Activated T-cell treated with anti-CD3 and anti-CD28 coated beads for 1 hour (primary cell): ENCODE measurements at places on chromosomes 1 and 21.

DNA sequence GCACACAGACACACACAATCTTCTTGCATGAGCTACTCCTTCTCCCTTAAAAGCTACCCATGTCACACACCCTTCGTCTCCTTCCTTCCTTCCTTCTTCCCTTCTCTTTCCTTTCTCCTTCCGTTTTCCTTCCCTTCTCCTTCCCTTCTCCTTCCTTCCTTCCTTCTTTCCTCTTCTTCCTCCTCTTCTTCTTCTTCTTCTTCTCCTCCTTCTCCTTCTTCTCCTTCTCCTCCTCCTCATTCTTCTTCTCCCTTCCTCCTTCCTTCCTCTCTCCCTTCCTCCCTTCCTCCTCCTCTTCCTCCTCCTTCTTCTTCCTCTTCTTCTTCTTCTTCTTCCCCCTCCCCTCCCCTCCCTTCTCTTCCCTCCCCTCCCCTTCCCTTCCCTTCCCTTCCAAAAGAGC, 52.1 kb upstream of the LEPR start:
- DNase-seq, result no peak

GRCh38 chr1:21490774-21491487, 18.3 kb upstream of the ALPL start:
- DNase-seq, result no peak

DNA sequence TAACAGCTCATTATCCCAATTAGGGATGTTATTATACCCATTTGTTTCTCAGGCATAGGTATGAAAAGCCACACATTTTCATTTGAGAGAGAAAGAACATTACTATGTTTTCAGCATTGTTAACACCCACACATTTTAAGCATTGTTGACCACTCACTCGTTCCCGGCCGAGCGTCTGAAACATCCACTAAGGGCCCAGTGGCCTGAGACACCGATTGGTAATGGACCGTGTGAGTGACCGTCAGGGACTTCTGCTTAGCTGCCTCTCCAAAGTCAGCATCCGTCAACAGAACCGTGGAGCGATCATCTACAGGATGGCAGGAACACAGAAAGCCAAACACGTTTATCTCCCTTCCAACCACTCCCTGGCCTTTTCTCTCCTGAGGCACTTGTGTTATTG, 184.6 kb downstream of the PCP4 start:
- DNase-seq, result no peak

DNA sequence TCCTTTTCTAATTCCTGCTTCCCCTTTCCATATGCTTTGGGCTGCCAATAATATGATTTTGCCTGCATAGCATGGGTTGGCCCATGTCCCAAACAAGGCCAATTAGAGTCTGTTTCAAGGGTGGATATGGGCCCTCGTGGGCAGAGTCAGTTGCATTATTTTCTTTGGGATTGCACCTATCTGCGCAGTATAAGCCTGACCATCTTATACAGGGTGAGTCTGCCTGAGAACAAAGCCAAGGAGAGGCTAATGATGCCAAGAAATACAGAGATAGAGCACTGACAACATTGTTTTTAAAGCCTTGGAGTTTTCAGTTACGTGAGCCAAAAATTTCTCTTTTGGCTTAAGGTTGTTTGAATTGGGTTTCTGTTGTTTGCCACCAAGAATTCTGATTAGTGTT, 18.6 kb downstream of the OVAAL start:
- no peak for DNase-seq

GRCh38 chr1:213486488-213486887, 435.4 kb downstream of the RPS6KC1 start:
- no peak for DNase-seq

DNA sequence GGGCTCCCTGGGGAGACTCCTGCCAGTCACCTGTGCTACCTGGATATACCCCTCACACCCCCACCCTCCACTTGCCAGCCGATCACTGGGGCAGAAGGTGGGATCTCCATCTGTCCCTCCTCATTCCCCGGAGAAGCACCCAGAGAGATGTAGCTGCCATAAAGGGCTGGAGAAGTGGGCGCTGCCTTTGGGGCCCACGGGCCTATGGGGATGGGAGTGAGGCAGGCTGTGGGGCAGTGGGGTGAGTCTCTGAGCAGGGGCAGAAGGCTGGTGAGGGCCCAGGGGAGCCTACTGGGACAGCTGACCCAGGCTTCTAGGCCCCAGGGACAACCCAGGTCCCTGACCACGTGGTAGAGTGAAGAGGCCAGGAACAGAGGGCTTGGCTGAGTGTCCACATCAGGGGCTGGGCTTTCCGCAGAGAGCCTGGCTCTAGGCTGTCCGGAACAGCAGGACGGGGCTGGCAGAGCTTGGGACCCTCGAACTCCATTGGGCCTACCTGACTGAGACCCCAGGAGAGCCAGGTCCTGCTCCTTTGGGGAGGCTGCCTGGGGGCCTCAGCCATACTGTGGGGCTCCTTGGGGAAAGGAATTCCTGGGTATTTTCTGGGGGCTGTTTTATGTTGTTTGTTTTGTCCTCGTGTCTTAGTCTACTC, 205.9 kb upstream of the VAMP3 start:
- no peak for DNase-seq
